ENCODE measurements at places on chromosomes 2 and 18.

DNA sequence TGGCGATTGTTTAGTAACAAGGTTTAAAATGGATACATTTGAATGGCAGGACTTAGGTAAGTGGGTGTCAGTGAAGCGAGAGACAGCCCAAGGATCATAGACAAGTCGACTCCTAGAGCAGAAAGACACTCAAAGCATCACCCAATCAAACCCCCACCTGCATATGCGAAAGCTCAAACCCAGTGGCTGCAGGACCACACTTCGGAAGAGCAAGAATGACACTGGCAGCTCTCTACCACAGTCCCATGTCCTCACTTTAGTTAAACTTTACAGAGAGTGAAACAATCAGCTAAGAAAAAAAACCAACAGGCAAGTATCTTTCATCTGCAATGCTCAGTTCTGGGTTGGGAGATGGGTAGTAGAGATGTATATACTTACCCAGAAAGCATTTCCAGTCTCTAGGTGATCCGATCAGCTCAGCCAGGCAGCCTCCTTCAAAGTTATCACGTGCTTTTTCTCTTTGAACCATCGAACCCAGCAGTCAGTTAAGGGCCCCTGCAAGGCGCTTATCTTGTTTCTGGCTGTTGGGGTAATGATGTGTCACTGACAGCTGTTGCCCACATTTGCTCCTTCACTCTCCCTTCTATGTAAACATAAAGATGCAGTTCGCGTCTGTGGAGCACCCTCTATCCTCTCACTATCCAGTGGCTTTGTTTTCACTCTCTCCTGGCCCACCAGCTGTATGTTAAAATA, 357.5 kb upstream of the ID2 start:
- no peak for DNase-seq

GRCh38 chr2:112075490-112076260, 20.6 kb downstream of the TMEM87B start:
- DNase-seq = no peak

- no peak for DNase-seq
Measured at GRCh38 chr18:33014060-33014796, 241.4 kb upstream of the KLHL14 start.

- no peak for DNase-seq
Measured at GRCh38 chr2:218434456-218434855, 15.5 kb downstream of the VIL1 start.

DNA sequence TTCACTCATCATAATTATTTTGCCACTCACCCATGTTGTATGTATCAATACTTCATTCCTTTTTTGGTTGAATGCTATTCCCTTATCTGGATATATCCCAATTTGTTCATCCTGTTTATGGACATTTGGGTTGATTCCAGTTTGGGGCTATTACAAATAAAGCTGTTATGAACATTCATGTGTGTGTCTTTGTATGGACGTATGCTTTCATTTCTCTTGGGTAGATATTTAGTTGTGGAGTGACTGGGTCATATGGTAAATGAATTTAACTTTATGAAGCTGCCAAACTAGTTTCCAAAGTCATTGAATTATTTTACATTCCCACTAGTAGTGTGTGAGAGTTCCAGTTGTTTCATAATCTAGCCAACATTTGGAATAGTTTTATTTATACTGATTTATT, 2.7 kb downstream of the FAM228B start:
- no peak for DNase-seq

- DNase-seq = no peak
Measured at GRCh38 chr2:98253461-98254070, 92.7 kb upstream of the CNGA3 start.

GRCh38 chr2:18077231-18077630, 198.8 kb downstream of the KCNS3 start:
- no peak for DNase-seq

GRCh38 chr2:54559006-54559445, 102.9 kb downstream of the SPTBN1 start:
- no peak for DNase-seq

GRCh38 chr18:3041843-3042242, 28.9 kb upstream of the LPIN2 start:
- DNase-seq = no peak

GRCh38 chr2:66036948-66037347, 398.0 kb upstream of the MEIS1 start:
- DNase-seq = no peak

DNA sequence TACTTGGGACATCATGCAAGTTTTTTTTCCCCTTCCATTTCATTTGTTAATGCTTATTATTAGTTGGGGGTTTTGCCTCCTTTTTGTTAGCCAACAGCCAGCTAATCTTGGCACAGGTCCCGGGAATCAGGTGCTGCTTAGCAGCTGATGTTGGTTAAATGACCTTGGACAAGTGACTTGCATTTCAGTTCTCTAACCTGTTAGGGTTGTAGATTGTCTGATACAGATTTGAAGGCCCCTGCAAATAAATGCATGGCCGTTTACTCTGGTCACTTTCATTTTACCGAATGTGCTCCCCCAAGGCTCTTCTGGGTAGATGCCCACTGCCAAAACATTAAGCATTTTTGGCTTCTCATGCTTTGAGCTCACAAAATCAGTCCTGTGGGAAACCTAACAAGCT, 120.9 kb downstream of the SPTBN1 start:
- peak; percentile 26 for DNase-seq

- no peak for DNase-seq
Measured at GRCh38 chr2:135703300-135703699, 38.4 kb upstream of the UBXN4 start.

DNA sequence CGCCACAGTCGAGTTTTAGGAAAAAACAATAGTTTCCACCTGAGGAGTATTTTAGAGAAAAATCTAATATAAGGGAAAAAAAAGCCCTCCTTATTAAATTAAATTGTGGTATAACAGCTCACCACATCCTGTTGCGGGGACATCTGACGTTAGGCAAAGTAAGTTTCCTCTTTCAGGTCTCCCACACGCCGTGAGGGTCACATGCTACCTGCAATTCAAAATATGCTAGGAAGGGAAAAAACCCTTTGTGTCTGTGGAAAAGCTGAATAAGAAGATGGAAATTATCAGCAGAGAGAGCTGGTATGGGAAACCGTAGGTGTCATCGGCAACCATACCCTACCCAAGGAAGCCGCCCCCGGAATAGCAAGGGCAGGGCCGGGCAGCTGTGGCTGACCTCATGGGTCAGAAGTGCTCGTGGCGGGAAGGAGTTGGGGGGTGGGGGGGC, 128.0 kb downstream of the NFATC1 start:
- DNase-seq = no peak

DNA sequence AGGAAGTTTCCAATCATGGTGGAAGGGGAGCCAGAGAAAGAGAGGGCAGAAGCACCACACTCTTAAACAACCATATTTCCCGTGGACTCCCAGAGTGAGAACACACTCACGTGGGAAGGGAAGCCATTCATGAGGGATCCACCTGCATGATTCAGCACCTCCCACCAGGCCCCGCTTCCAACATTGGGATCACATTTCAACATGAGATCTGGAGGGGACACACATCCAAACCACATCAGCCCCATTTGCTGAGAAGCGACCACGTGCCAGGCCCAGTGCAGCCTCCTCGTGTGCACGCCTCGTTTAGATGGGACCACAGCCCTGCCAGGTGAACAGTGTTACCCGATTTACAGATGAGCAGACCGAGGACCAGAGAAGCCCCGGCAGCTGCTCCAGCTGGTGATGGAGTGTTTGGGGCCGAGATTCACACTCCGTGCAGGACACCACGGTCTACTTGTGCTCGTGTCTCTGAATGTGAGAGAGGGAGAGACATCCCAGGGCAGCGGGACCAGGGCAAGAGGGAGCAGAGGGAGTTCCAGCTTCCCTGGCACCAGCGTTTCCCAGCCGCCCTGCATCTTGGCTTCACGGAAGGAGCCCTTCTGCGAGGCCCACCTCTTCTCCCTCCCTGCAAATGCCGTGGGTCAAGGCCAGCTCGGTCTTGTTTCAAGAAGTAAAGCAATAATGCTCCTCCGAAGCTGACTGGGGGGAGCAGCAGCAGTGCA, 76.9 kb upstream of the ODC1 start:
- DNase-seq = no peak

DNA sequence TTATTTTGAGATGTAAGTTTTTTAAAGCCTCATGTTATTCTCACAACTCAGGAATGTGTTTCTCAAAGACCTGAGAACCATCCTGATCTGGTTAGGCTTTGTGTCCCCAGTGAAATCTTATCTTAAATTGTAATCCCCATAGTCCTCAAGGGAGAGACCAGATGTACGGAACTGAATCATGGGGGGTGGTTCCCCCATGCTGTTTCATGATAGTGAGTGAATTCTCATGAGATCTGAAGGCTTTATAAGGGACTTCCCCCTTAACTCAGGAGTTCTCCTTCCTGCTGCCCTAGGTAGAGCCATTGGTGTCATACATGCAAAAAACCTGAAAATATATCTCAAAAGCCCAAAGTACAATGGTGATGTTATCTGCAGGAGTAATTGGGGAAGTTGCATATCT, 836.7 kb downstream of the CBLN2 start:
- no peak for DNase-seq

DNA sequence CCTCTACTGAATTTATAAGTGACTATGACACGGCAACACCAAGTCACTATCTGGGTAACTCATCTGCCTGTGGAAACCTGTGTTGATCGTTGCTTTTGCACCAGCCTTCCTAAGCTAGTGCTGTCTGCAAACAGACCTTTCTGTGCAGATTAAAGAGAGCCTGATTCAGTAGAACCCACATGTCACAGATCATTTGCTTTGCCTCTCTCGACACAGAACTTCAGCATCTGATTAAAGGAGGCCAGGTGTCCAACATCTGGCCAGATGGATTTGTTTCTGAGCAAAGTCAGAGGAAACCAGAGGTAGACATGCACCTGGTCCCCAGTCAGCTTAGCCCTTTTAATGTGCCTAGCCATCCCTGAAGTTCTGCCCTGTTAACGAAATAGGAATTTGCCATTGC, 15.0 kb upstream of the TTR start:
- DNase-seq = no peak

DNA sequence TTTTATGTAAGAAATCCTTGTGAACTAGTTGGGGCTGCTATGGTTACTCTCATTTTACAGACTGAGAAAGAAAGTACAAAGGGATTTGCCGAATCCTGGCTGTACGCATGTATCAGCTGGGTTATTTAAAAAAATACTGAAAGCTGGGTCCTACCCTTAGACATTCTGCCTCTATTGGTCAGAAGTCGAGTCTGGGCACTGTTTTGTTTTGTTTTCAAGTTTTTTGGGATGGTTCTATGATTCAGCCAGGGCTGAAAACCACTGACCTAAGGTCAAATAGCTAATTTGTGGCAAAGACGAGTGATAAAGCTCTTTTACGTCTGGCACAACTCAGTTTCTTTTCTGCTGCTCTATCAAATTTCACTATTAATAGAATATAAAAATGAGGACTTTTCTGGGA, 5.9 kb upstream of the SLC8A1 start:
- DNase-seq = no peak

DNA sequence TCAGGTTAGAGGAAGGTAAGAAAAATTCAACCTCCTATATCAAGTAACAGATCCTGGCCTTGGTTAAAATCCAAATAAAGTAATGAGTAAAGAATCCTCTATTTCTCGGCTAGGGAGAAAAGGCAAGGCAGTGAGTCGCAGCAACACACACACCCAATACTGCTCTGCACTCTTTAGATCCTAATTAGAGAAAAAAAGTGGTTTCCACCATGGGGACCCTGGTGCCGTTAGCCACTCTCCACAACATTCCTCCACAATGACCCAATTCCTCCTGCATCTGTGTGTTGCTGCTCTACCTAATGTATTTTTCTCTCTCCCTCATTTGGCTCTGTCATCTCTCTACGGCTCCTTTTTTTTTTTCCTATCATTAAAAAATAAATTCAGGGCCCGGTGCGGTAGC, 462.7 kb downstream of the METTL4 start:
- DNase-seq = no peak

DNA sequence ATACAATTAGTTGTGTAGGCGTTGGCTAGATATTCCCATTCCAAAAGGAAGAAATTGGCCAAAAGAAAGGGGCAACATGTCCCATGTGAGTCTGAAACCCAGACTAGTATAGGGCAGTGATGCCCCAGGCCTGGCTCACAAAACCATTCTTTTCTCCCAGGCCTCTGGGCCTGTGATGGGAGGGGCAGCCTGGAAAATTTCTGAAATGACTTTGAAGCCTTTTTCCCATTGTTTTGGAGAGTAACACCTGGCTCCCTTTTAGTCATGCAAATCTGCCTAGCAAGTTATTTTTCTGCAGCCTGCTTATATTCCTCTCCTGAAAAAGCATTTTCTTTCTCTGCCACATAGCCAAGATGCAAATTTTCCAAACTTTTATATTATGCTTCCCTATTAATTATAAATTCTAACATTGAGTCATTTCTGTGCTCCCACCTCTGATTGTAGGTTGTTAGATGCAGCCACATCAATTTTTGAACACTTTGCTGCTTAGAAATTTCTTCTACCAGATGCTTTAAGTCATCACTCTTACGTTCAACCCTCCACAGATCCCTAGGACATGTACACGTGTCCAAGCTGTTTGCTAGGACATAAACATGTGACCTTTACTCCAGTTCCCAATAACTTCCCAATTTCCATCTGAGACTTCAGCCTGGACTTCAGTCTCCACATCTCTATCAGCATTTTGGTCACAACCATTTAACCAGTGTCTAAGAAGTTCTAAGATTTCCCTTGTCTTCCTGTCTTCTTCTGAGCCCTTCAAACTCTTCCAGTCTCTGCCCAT, 76.1 kb upstream of the MC4R start:
- DNase-seq = no peak

GRCh38 chr2:197904446-197904845, 100.1 kb downstream of the PLCL1 start:
- no peak for DNase-seq

GRCh38 chr2:219178377-219179175, 501 bp downstream of the RETREG2 start:
- no peak for DNase-seq

- no peak for DNase-seq
Measured at GRCh38 chr2:20398956-20399567, 47.8 kb upstream of the RHOB start.

- no peak for DNase-seq
Measured at GRCh38 chr18:55927831-55928230, 339.8 kb upstream of the TCF4 start.

- DNase-seq = no peak
Measured at GRCh38 chr18:68298330-68298729, 416.6 kb downstream of the TMX3 start.

GRCh38 chr2:69097891-69098655, 85.1 kb downstream of the ANTXR1 start:
- no peak for DNase-seq

DNA sequence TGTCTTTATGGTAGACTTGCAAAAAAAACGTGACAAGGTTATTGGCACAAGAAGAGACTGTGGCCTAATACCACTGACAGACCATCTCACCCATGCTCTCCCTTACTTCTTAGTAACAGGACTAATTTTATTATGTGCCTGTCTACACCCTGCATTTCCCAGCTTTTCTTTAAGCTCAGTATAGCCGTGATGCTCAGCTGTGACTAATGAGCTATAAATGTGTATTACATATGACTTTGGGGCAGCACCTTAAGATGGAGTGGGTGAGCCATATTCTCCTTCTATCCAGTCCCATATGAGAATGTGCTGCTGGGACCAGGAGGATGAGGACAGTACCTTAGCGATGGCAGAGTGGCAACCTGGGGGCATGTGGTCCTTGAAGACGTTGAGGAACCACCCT, 293.5 kb downstream of the RNF144A start:
- no peak for DNase-seq
